NCI-H82 (cell line): ENCODE measurements at places on chromosomes 2 and 18.

DNA sequence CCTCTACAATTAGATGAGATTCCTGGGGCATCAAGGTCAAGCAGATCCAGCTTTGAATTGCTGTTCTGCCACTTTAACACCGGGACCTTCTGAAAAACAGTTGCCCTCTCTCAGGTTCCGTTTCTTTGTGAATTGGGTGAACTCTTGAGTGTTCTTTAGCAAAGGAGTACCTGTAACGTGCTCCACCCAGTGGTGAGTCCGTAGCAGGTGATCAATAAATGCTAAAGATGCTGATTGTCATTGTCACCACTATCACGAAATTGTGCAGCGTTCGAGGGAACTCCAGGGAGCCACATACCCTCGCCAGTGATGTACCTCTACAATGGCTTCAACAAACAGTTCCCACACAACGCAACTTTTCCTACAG is 81.9 kb downstream of the TCF7L1 start:
- no peak for DNase-seq

DNA sequence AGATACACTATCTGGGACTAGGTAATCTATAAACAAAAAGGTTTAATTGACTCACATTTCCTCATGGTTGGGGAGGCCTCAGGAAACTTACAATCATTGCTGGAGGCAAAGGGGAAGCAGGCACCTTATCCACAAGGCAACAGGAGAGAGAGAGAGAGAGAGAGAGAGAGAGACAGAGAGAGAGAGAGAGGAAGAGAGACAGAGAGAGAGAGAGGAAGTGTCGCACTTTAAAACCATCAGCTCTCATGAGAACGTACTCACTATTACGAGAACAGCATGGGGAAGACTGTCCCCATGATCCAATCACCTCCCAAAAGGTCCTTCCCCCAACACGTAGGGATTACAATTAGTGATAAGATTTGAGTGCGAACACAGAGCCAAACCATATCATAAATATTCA is 253.5 kb upstream of the TRIB2 start:
- DNase-seq = no peak

DNA sequence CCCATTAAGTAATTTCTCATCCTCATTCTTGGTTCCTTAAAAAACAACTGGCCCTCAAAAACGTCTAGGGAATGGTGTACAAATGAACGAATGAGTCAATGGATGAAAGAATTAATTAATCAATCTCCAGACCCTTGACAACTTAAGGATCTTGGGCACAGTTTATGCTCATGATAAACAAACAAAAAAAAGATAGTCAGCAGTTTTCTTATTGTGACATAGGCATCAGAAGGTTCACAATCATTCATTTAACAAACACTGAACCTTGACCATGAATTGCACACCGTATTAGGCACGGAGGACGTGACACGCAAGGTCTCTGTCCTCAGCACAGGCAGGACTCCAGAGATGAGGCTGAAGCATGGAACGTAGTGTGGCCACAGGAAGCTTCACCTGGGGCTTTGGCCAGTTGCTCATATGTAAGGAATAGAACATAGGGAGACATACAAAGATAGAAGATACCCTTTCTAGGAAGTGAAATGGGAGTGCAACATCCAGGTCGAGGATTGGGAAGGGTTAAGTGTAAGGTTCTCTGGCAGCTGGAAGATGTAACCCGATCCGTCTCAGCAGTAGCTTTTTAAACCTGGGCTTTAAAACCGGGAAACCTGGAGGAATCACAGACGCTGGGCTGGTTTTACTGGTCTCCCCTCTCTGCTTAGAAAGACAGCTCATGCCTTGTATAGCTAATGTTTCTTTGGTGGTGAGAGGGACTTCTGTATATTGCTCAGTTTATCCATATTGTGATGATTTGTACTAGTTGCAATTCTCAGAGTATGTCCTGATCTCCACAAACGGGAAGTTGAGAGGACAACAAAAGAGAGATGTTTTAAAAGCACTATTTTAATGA is 8.9 kb upstream of the LTBP1 start:
- DNase-seq = peak; percentile 77

GRCh38 chr2:219836647-219837177 is 209.3 kb downstream of the SLC4A3 start:
- peak; percentile 57 for DNase-seq

DNA sequence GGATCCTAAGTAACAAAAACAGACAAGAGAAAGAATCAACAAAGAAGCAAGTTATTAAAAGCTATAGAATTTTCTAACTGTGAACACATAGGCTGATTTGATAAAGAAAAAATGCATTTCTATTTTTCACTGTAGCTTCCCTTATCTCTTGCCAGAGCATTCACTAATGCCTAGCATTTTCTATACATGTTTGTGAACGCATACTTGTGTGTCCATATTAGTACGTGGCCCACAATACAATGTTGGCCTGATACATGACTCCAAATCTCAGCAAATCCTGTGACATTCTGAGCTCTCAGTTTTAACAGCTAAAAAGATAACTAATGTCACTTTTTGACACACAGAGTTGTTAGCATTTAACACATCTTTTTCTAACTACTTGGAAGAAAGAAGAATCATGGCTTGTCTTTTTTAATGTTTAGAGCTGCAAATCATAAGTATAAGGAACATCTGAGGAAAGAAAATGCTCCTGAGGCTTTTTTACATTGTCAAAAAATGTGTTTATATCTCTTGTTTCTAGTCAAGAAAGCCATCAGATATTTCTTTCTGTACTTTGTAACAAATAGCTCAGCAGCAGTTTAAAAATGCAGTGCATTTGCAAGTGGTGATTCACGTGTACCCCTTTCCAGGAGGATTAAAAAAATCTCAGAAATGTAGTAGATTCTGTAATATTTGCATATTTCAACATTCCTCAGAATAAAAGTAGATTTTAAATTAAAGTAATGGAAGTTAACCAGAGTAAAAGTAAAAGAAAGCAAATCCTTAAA is 1646.8 kb upstream of the TMEFF2 start:
- DNase-seq = no peak

DNA sequence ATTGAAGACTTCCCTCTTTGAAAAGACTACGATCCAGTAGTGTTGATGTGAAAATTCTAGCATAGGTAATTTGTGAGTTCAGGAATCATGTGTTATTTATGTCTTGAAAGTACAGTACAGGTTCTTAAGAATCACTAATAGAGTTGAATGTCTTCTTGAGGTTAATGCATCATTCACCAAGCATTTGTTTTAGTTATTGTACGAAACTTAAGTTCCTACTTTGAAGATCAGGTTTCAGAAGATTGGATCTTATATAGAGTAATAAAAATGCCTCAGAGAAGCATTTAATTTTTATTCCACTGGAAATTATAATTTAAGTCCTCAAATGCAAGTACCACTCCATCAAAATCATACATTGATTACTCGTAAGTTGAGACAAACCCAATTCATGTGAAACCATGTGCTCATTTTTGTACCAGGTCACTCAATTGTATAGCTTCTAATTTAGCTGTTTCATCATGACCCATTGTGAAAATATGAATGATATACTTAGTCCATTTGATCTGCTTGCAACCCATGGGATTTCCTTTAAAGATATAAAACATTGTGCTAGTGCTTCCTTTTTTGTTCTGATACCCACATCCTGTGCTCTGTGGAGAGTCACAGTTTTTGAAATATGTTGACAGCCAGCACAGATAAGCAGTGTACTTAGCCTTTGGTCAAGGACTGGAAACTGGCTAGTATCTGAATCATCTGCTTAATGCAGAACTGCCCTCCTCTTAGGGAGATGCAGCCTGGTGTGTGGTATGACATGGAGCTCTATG is 22.5 kb upstream of the RAB27B start:
- DNase-seq = no peak

- no peak for DNase-seq
Observed at GRCh38 chr2:64350996-64351395, 103.0 kb upstream of the LGALSL start.

- DNase-seq = no peak
Observed at GRCh38 chr2:4873876-4874593, 818.1 kb upstream of the SOX11 start.
